ENCODE measurements at places on chromosomes 7 and 10.

DNA sequence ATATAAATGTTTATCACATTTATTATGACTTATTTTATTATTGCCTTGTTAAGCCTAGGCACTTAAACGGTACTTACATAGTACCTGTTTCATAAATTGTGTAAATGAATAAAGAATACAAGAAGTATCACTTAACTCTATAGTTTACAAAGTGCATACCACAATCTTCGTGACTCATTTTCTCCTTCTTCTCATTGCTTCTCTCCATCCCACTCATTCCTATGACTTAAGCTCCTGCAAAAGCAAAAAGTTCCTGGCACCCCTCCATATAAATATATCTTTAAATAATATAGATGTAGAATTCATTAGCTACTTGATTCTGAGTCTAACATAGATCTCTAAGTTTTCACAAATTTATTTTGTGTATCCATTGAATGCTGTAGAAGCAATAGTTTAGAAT lies 1382.0 kb upstream of the CELF2 start:
- no peak for DNase-seq

DNA sequence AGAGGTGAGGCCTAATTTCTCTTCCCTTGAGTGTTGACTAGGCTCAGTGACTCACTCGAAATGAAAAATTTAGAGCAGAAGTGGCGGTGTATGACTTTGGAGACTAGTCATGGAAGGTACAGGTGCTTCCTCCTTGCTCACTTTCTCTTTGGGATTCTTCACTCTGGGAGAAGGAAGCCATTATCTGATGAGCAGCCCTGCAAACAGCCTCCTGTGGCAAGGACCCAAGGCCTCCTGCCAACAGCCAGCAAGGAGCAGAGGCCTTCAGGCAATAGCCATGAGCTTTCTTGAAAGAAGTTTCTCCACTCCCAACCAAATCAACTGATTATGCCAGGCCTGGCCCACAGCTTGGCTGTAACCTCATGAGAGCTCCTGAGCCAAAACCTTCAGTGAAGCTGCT lies 369.6 kb upstream of the VWC2 start:
- no peak for DNase-seq

- DNase-seq: no peak
Observed at GRCh38 chr7:31002256-31002655, 38.5 kb downstream of the GHRHR start.

DNA sequence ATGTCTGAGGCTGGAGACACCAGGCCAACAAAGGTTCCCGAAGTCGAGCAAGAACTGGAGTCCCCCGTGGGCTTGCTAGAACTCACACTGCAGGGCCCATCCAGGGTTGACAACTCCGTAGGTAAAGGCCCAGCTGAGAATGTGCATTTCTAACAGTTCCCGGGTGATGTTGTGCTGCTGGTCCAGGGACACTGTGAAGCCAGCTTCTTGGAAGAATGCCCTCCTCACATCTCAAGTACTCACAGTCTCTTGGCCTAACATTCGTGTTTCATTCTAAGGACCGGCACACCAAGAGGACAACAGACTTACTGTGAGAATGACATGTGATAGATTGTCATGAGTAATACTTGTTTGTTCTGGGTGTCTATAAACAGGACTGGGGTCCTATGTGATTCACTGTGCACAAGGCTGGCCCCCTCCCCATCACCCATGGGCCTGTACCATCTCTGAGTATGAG lies 682.3 kb upstream of the IGFBP3 start:
- no peak for DNase-seq

DNA sequence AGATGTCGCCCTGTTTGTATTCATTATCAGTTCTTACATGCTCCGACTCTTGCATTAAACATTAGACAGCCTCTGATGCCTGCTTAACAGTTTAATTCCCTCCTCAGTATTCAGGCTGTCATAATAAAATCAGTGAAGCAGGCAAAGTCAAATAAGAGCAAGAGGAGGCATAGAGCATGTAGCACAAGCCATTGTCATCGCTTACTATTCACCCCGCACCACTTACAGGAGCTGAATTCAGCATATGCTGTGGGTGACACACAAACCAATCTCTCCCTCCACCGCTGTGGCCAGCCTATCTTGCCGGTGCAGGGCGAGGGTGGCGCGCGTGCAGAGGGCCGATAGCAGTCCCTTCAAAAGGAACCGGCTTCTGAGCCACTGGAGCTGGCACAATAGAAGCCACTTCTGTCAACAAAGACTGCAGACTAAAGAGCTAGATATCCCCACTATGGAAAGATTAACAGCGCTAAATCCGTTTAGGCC lies 433.2 kb upstream of the MGMT start:
- no peak for DNase-seq

- no peak for DNase-seq
Observed at GRCh38 chr10:51905032-51905431, 205.6 kb upstream of the CSTF2T start.

DNA sequence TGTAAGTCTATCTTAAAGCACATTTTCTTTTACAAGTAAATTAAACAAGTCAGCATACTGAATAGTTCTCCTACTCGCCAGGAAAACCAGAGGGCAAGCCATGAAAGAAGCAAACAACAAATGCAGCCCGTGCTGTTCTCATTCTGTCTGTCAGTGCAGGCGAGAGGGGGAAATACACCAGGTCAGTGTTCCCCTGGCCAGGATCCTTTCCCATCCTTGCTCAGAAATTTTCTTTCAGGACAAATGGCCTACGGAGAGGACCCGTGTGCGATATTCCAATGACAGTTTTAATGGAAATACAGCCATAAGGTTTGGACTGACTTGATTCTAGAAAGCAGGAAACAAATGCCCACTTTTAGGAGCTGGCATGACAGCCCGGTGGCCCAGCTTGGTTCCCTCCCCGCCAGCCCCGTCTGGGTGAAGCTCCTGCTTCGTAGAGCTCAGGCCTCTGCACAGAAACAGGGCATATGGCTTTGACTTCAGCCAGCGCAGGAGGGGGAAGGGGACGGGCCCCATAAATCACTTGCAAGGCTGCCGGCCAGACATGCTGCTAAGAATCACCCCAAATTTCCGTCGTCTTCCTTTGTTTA lies 67.8 kb downstream of the FRMD4A start:
- no peak for DNase-seq

DNA sequence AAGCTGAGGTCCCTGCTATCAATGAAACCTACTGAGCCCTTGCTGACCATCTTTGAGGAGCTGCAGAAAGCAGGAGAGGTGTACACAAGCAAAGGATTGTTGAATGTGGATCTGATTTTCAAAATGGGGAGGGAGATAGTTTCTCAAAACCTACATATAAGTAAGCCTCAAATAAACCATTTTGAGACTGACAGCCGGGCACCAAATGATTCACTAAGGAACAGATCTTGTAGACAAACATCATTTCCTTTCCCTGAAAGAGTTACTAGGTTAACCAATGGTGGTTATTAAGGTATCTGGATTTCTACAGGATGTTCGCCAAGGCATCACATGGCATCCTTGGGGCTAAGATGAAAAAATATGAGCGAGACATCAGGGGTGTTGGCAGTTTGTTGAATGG lies 24.5 kb upstream of the RHOBTB1 start:
- no peak for DNase-seq
